Activated naive CD4-positive, alpha-beta T cell (primary cell): ENCODE measurements at places on chromosomes 12 and 14.

GRCh38 chr14:72401632-72402376 is 469.6 kb downstream of the RGS6 start:
- DNase-seq = no peak

DNA sequence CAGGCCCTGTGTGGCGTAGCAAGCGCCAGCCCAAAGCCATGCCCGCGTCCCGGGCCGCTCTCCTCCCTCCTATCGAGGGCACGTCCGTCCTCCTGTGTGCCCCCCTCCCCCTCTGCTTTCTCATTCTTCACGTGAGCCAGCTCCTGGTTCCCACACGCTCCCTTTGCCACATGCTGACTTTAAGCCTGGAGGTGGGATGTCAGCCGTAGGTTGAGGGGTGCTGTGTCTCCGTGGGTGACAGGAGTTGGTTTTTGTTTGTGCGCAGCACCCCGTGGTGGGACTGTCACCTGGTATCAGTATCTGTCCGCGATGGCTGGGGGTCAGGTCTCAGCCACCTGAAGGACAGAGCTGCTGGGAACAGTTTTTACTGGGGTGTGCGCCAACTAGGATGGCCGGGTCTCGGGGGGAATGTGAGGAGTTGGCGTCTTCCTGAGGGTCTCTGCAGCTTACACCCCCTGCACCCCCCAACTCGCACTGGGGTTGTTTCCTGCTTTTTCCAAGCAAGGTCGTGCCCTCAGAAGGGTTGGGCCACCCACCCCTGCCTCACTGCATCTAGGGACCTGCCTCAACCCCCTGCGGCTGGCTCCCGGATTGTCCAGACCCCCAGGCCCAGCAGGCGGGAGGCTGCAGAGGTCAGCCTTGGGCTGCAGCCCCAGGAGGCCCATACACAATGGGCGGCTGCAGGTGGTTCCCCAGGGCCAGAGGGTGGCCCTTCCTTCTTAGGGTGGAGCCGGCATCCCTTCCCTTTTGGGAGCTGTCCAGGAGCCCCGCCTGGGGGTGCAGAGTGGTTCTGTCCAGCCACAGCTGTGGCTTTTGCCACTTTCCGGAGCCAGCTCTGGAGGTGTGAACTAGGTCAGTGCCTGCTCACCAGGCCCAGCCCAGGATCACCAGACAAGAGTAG is 7.3 kb downstream of the ULK1 start:
- no peak for DNase-seq

GRCh38 chr12:77161944-77162343 is 96.6 kb upstream of the E2F7 start:
- DNase-seq = no peak

- DNase-seq = no peak
These were observed 140.8 kb downstream of the TTC7B start for GRCh38 chr14:90675399-90675798.

DNA sequence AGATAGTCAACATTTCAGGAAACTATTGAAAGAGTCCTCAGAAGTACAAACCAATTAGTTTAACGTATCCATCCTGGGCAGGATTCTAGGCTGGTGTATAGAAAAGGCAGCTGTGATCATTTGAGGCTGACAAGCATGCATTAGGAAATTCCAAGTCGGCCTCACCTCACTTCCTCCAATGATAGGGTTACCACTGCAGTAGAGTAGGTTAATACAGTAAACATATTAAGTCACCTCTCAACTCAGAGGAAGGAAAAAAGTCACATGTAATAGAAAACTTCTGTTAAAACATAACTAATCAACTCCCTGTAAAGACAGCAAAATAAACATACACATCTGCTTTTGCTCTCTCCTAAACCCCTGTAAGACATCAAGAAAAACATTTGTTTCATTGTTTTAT is 33.5 kb downstream of the MED13L start:
- no peak for DNase-seq

DNA sequence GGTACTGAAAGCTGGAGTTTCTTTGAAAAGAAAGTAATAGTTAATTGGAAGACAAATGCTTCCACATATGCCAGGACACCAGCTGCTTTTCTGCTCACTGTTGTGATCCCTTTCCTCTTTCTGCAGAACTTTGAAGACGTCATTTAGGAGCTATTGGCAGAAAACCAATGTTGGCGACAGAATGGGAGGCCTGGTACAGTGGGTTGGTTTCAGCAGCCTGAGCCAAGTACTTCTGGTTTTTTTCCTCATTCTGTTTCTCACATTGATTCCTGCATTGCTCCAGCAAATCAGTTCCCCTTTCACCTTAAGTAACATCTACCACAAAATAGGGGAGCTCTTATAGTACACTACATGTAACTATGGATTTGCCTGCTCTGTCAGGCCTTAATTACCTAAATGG is 96.9 kb downstream of the FIGNL2 start:
- DNase-seq = no peak

GRCh38 chr12:16056910-16057309 is 145.8 kb downstream of the DERA start:
- no peak for DNase-seq

DNA sequence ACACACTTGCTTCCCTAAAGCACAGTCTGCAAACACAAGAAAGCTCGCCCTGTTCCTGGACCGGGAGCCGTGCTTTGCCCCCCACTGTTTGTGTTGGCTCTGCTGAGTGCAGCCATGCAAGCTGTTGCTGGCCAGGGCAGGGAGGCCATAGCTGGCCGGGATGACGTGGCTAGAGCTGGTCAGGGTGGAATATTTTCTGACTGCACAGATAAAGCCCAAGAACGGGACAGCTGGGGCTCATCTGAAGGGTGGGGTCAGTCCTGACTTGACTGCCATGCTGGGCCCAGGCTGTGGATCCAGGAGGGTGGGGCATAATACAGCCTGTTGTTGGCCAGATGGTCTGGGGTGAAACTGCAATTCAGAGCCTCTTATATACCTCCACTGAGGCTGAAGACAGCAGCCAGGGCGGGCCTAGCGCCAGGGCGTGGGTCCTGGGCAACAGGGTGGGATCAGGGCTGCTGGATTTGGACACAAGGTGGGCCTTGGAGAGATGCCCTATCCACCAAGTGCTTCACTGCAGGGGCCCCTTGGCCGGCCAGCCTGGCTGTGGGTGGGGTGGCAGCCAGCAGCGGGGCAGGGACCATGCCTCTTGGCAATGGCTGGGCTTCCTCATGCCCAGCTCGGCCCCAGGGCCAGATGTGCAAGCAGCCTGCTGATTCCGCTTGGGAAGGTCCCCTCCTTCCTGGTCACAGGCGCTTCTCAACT is 14.8 kb downstream of the KMT5A start:
- no peak for DNase-seq

DNA sequence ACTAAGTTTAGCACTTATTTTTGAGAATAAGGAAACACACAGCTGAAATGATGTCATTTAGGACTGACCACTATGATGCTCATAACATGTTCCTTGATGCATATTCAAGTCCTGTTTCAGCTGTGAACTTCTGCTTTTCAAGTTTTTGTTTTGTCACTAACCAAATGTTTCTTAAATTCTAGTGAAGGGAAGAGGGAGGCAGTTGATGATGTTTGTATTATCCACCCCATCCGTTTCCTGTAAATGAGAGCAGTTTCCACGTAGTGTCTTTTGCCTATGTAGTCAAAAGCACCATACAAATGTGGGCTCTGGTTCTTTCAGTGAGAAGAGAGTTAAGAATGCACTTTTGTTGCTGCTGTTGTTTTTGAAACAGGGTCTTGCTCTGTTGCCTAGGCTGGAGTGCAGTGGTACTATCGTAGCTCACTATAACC is 491.8 kb downstream of the PCNX1 start:
- DNase-seq = no peak

GRCh38 chr12:32158525-32158924 is 51.9 kb downstream of the BICD1 start:
- no peak for DNase-seq

- no peak for DNase-seq
These were observed 90.5 kb upstream of the FOXN3 start for GRCh38 chr14:89507521-89507920.

DNA sequence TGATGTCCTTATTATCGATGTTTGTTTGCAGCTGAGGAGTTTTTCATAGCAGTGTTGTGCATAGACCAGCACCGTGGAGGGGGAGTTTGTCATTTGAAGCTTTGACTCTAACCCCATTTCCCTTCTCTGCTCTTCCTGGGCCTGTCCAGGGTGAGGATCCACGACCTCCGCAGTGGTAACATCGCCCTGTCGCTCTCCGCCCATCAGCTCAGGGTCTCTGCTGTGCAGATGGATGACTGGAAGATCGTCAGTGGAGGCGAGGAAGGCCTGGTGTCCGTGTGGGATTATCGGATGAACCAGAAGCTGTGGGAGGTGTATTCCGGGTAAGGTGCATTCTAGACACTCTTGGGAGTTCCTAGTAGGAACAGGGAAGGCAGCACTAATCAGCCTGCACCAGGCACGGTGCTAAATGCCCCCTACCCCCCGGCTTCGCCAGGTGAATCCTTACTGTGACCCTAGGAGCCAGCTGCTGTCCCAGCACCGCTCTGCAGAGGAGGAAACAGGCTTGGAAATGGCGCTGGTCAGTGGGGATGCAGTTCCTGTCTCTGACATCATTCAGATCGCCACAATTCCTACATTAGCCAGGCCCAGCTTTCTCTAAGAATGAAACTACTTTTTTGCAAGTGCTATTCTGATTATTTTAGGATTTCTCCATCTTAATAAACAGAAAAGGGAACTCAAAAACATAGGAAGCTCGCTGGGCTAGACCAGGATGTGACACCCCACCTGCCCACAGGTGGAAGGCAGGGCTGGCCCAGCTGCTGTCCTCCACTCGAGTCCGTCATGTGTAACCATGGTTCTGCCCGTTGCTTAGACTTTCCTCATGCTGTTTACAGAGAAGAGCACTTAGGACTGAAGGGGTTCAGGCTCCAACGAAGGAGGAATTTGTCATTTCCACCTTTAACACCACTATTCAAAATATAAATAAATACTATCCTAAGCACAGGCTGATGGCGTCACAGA is 74.9 kb downstream of the TESC start:
- no peak for DNase-seq

GRCh38 chr12:117830471-117830870 is 138.3 kb downstream of the KSR2 start:
- no peak for DNase-seq

GRCh38 chr12:24396224-24396623 is 446.8 kb upstream of the SOX5 start:
- no peak for DNase-seq

- no peak for DNase-seq
These were observed 25.8 kb downstream of the KCNK10 start for GRCh38 chr14:88297306-88297705.

- DNase-seq = no peak
These were observed 1.8 kb downstream of the GLT8D2 start for GRCh38 chr12:104048162-104048561.

- DNase-seq = no peak
These were observed 226.0 kb downstream of the RASSF9 start for GRCh38 chr12:85610194-85610593.

DNA sequence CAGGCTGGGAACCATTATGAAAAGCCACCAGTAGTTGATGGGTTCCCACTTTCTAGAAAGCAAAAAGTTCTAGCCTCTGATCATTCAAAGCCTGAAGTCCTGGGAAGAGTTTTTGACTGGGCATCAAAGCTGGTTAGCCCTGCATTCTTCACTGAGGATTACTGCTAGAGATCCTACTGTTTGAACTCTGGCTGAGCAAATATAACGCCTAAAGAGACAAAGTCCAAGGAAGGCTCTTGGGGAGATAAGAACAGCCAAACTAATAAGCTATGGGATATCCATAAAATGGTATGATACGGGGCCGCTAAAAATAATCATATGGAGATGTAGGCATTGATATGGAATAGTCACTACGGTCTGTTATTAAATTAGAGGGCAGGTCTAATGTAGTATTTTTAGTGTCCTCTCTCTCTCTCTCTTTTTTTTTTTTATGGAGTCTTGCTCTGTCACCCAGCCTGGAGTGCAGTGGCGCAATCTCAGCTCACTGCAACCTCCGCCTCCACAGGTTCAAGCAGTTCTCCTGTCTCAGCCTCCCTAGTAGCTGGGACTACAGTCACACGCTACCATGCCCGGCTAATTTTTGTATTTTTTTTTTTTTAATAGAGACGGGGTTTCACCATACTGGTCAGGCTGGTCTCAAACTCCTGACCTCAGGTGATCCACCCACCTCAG is 35.5 kb downstream of the PLXNC1 start:
- DNase-seq = no peak

DNA sequence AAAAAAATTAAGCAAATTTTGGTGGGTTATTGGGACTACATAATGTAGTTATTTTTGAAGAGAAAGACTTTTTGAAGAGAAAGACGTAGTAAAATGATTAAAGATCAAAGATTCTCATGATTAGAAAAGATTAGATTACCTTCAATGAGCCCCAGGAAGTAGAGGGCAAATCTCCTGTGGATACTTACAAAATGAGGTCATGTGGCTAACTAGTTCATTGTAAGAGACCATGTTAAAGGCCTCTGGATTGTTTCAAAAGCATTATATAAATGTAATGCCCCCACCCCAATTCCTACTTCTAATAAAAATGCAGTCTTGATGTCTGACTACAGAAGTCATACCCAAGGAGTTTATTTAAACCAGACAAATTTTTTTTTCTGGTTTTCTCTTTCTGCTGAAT is 93.3 kb downstream of the ERGIC2 start:
- DNase-seq = no peak

GRCh38 chr12:6792522-6793201 is 3.3 kb downstream of the CD4 start:
- DNase-seq = peak; percentile 34

GRCh38 chr14:32167907-32168306 is 33.9 kb upstream of the RNU6-7 start:
- no peak for DNase-seq

DNA sequence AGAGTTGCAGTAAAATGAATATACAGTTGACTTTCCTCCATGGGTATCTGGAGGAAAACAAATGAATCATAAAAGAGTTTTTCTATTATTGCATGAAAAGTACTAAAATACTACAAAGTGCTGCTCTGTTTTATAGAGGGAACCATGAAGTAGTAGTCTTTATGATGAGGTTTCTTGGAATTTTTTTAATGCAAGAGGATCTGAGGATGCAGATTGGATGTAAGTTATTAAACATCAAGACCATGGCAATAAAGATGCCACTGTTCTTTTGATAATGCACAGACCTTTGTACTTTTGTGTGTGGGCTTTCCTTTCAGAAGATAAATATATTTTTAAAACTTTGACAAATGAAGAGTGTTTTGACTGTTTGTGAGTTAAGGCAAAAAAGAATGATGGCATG is 87.5 kb downstream of the DACT1 start:
- no peak for DNase-seq

GRCh38 chr12:116138781-116139180 is 138.7 kb downstream of the MED13L start:
- DNase-seq = no peak

- no peak for DNase-seq
These were observed 765 bp downstream of the SCYL2 start for GRCh38 chr12:100267603-100268281.
